Mammary epithelial cell (primary cell): ENCODE measurements at places on chromosomes 4 and X. TPM values are rescaled to one million over a fixed set of nuclear protein-coding genes. Genes with fewer than 3 reads are reported as not detected.

DGAT2L6 gene
- polyA plus RNA-seq, result not detected

ZCCHC18 gene
- 1.5 TPM for polyA plus RNA-seq

RIPPLY1 gene
- polyA plus RNA-seq, result not detected

CTAG2 gene
- polyA plus RNA-seq, result not detected

SLC38A5 gene
- 2.1 TPM for polyA plus RNA-seq

SRPX gene
- 230 TPM for polyA plus RNA-seq

F8A3 gene
- 0.86 TPM for polyA plus RNA-seq

DKK2 gene
- polyA plus RNA-seq, result not detected

NHS gene
- polyA plus RNA-seq, result 2.2 TPM

HPSE gene
- polyA plus RNA-seq, result 5.1 TPM

ESX1 gene
- not detected for polyA plus RNA-seq

BEND2 gene
- polyA plus RNA-seq, result not detected

UGT8 gene
- 1.9 TPM for polyA plus RNA-seq

ANKRD50 gene
- polyA plus RNA-seq, result 7.3 TPM

CORIN gene
- polyA plus RNA-seq, result 0.05 TPM

TEX11 gene
- polyA plus RNA-seq, result not detected

MTCP1 gene
- polyA plus RNA-seq, result 0.65 TPM

PCDH18 gene
- 0.01 TPM for polyA plus RNA-seq

PF4V1 gene
- not detected for polyA plus RNA-seq

WDR1 gene
- polyA plus RNA-seq, result 466 TPM

CT45A3 gene
- polyA plus RNA-seq, result not detected

CENPI gene
- 12.7 TPM for polyA plus RNA-seq

TRPC3 gene
- not detected for polyA plus RNA-seq

SPANXB1 gene
- not detected for polyA plus RNA-seq

EGFL6 gene
- polyA plus RNA-seq, result 0.11 TPM

NRK gene
- polyA plus RNA-seq, result 0.54 TPM

NIPAL1 gene
- polyA plus RNA-seq, result 12.0 TPM

CUL4B gene
- 12.5 TPM for polyA plus RNA-seq

EDA2R gene
- polyA plus RNA-seq, result 6.9 TPM

NR3C2 gene
- 0.03 TPM for polyA plus RNA-seq

CCKAR gene
- polyA plus RNA-seq, result not detected

CTBP1 gene
- polyA plus RNA-seq, result 83.3 TPM

SATL1 gene
- polyA plus RNA-seq, result not detected

NEUROG2 gene
- polyA plus RNA-seq, result not detected

SMPX gene
- not detected for polyA plus RNA-seq

FRAS1 gene
- polyA plus RNA-seq, result 5.2 TPM

ODAPH gene
- polyA plus RNA-seq, result 0.10 TPM

ACE2 gene
- 0.12 TPM for polyA plus RNA-seq

TEX13A gene
- not detected for polyA plus RNA-seq

ADH1A gene
- not detected for polyA plus RNA-seq

CLGN gene
- polyA plus RNA-seq, result not detected

PPP1R2C gene
- polyA plus RNA-seq, result not detected

ITIH6 gene
- polyA plus RNA-seq, result not detected

PABPC4L gene
- 0.03 TPM for polyA plus RNA-seq

PLAC8 gene
- 10.4 TPM for polyA plus RNA-seq

ANOS1 gene
- polyA plus RNA-seq, result 8.5 TPM

SPANXD gene
- not detected for polyA plus RNA-seq

NAT8L gene
- polyA plus RNA-seq, result 0.02 TPM
